ENCODE measurements at places on chromosomes 3 and 15. TPM values are rescaled to one million over a fixed set of nuclear protein-coding genes. Genes with fewer than 3 reads are reported as not detected.

GRCh38 chr15:27111323-27111722 is 140.3 kb downstream of the GABRG3 start:
- no peak overlapping the region for H3K27ac ChIP-seq
- no peaks in the 10 kb centered on the region for H3K4me1 ChIP-seq
- no peaks in the 10 kb centered on the region for H3K36me3 ChIP-seq
- no peak overlapping the region for H3K4me3 ChIP-seq
- DNase-seq = no peak
- H3K27me3 ChIP-seq = no peaks in the 10 kb centered on the region

GRCh38 chr3:82378392-82378791 is 616.9 kb upstream of the GBE1 start:
- H3K27ac ChIP-seq = no peak overlapping the region
- H3K36me3 ChIP-seq = no peaks in the 10 kb centered on the region
- no peaks in the 10 kb centered on the region for H3K4me1 ChIP-seq
- H3K4me3 ChIP-seq = no peak overlapping the region
- no peak for DNase-seq
- no peaks in the 10 kb centered on the region for H3K27me3 ChIP-seq

DNA sequence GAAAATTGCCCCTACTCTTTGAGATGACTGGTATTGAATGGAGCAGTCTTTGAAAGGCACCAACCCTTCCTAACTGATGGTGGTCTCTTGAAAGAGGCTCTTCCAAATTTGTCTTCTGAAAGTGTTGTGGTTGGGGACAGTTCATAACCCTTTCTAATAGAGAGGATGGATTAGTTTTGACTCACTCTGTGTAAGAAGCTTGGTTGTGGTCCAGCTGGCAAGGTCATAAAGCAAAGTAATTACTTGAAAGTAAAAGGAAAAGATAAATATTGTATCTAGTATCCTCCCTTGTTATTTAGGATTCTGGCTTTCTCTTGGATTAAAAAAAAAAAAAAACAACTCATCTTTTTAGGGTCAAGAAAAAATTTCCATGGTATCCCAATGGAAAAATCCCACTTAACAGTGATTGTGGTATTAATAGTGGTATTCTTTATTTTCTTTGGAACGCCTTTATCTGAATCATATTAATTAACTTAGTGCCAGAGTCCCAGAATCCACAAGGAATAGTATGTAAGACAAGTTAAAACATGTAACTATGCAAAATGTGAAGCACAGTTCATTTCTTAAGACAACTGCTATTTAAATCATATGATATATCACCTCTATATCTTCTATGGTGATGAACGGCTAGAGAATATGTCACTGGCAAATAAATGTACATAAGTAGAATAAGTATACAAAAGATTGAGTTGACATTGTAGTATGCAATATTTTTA is 469.3 kb upstream of the CDIN1 start:
- DNase-seq = no peak
- peak overlapping the region; percentile 49 for H3K27ac ChIP-seq
- no peak overlapping the region for H3K4me3 ChIP-seq
- H3K27me3 ChIP-seq = no peaks in the 10 kb centered on the region
- no peaks in the 10 kb centered on the region for H3K36me3 ChIP-seq
- peaks cover 16% of the 10 kb centered on the region for H3K4me1 ChIP-seq

CERS3 gene
- not detected for total RNA-seq

GRCh38 chr15:70213794-70214193 is 116.1 kb upstream of the TLE3 start:
- DNase-seq = no peak
- no peak overlapping the region for H3K4me3 ChIP-seq
- H3K27me3 ChIP-seq = no peaks in the 10 kb centered on the region
- H3K27ac ChIP-seq = no peak overlapping the region

CDAN1 gene
- total RNA-seq = 11.9 TPM

DNA sequence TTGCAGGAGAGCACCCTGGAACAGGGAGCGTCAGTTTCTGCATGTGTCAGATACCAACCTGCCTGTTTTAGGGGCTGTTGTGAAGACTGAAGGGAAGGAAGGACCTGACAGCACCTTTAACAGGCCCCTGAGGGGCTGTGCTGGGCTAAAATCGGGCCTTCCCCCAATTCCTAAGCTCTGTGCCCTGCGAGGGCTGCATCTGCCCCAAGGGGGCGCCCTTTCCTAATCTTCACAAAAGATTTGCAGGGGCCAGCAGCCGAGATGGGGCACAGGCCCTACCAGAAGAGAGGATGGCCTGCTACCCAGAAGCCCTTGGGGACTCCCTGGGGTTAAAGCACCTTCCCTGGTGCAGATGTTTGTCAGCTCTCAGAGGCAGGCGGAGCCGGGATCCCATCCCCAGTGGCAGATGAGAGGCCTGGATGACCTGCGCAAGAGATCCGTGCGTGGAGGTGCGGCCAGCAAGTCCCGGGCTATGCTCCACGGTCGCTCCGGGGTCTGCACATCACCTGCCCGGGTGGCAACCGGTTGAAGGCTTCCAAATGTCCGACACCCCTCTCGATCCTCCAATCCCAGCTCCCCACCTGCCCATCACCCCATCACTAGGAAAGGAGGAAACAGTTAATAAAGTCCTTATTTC is 53.6 kb downstream of the RHCG start:
- no peak for DNase-seq
- no peak overlapping the region for H3K4me3 ChIP-seq
- H3K4me1 ChIP-seq = no peaks in the 10 kb centered on the region
- no peaks in the 10 kb centered on the region for H3K36me3 ChIP-seq
- no peak overlapping the region for H3K27ac ChIP-seq

DNA sequence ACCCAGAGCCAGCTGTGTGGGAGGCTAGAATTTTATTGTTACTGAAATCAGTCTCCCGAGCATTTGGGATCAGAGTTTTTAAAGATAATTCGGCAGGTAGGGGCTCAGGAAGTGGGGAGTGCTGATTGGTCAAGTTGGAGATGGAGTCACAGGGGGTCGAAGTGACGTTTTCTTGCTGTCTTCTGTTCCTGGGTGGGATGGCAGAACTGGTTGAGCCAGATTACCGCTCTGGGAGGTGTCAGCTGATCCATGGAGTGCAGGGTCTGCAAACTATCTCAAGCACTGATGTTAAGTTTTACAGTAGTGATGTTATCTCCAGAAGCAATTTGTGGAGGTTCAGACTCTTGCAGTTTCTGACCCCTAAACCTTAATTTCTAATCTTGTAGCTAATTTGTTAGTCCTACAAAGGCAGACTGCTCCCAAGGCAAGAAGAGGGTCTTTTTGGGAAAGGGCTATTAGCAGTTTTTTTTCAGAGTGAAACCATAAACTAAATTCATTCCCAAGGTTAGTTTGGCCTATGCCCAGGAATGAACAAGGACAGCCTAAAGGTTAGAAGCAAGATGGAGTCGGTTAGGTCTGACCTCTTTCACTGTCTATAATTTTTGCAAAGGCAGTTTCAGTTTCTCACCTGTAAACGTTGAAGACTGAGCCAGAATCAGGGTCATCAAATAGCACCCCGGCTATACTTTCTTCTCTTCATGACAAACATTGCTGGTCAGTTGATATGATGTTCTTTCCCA is 28.2 kb downstream of the FLNB start:
- H3K36me3 ChIP-seq = no peaks in the 10 kb centered on the region
- H3K27ac ChIP-seq = peak overlapping the region; percentile 54
- no peaks in the 10 kb centered on the region for H3K27me3 ChIP-seq
- H3K4me3 ChIP-seq = no peak overlapping the region

MESP2 gene
- not detected for total RNA-seq

LARP6 gene
- 21.2 TPM for total RNA-seq

DNA sequence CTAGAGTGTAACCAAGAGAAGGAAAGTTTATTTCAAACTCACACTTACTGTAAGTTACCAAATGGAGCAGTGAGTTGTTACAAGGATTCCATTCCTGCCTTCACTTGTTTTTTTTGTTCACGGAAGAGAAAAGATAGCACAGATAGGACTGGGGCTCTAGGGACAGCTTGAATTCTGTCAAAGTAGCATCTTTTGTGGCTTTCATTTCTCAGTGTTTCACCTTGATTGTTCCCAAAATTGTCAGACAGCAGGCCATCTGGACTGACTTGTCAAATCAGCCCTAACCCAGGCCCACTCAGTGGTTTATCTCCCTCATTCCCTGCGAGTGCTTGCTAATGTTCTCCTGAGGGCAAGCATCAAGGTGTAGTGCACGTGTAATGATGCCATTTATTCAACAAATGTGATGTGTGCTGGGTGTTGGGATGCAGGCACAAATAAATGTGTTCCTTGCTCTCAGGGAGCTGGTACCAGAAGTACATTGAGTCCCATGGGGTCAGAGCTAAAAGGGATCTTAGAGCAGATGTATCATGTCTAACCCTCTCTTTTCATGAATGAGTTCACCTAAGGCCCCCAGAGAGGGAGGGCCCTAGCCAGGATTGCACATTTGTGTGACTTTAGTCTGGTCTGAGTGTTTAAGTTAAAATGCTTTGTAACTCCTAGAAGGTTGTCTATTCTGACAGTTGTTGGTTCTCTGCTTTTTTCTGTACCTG is 49.1 kb downstream of the PDHB start:
- no peak overlapping the region for H3K4me3 ChIP-seq
- peak overlapping the region; percentile 6 for H3K27ac ChIP-seq
- no peaks in the 10 kb centered on the region for H3K27me3 ChIP-seq
- H3K4me1 ChIP-seq = peaks cover 34% of the 10 kb centered on the region
- no peaks in the 10 kb centered on the region for H3K36me3 ChIP-seq
- no peak for DNase-seq

DNA sequence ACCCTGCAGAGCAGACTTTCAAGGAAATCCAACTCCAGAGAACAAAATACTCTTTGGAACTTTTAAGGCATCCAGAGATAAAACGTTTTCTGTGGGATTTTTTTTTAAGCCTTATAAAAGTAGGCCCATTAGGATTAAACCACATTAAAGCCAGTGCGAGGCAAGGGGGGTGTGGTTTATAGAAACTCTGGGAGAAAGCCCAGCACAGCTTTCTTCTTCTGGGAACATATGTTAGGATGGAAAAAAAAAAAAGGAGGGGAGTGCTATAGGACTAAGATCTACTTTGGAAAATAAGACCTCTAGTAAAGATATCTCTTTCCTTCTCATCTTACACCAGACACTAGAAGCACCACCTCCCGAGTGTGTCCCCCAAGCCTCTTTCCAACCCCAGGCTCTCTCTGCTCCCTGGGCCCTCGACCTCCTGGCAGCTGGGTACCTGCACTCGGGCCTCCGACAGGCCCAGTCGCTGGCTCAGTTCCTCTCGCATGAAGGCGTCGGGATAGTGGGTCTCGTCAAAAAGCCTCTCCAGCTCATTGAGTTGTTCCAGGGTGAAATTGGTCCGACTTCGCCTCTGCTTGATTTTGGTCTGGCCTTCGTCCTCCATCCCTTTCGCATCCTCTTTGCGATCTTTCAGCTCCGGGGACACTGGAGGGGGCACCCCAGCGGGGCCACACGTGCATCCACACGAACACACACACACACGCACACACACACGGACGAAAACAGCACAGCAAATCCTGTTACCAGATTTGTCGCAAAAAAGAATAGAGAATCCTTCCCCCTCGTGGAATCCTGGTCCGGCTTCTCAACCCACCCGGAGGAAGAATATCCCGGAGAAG is 3.8 kb downstream of the SHOX2 start:
- no peak for DNase-seq
- H3K27ac ChIP-seq = no peak overlapping the region
- no peaks in the 10 kb centered on the region for H3K36me3 ChIP-seq
- no peak overlapping the region for H3K4me3 ChIP-seq
- H3K4me1 ChIP-seq = peaks cover 65% of the 10 kb centered on the region

- H3K27ac ChIP-seq = no peak overlapping the region
- no peak for DNase-seq
- H3K27me3 ChIP-seq = no peaks in the 10 kb centered on the region
- no peaks in the 10 kb centered on the region for H3K36me3 ChIP-seq
- H3K4me3 ChIP-seq = no peak overlapping the region
Observed at GRCh38 chr15:78533331-78533730, 6.9 kb upstream of the PSMA4 start.

DNA sequence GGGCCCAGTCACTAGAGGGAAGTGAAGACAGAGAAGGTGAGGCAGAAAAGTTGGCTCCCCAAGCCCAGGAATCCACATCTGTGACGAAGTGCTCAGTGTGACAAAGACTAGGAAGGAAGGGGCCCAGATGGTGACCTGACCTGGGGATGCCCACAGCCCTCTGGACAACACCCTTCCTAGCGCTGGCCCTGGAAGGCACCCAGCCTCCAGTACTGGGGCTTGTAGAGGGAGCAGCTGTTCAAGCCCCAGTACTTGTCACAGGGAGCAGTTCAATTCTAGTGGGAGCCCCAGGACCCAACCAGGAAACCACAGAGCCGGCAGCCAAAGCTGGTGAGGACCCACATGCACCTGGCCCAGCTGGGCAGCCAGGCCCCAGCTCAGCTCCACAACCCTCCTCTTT is 190.8 kb downstream of the XXYLT1 start:
- no peak overlapping the region for H3K27ac ChIP-seq
- no peak for DNase-seq
- no peaks in the 10 kb centered on the region for H3K27me3 ChIP-seq
- no peaks in the 10 kb centered on the region for H3K36me3 ChIP-seq

- no peaks in the 10 kb centered on the region for H3K27me3 ChIP-seq
- no peak overlapping the region for H3K4me3 ChIP-seq
- no peaks in the 10 kb centered on the region for H3K4me1 ChIP-seq
- no peak overlapping the region for H3K27ac ChIP-seq
Observed at GRCh38 chr3:17478673-17479072, 263.8 kb downstream of the TBC1D5 start.

DNA sequence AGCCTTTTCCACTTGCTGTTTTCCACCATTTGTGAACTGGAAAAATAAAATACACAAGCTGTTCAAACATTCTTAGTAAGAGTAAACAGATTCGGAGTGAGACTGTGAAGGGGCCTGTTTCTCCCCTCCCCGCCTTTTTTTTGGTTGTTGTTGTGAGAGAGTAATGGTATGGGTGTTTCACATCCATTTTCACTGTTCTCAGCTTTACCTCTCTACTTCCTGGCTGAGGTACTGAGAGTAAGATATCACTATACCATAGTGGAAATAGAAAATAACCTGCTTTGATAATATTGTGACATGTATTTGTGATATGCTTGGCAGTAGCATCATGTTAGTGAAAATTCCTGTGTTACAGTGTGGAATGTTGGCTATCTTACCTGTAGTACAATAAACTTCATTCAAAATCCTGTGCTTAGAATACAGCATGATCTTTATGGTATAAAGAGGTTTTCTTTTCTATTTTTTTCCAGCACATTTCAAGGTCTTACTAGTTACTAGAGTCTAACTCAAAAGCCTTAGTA is 12.0 kb downstream of the CNTN4 start:
- no peak overlapping the region for H3K27ac ChIP-seq
- no peaks in the 10 kb centered on the region for H3K36me3 ChIP-seq
- no peaks in the 10 kb centered on the region for H3K27me3 ChIP-seq
- no peak overlapping the region for H3K4me3 ChIP-seq
- H3K4me1 ChIP-seq = no peaks in the 10 kb centered on the region
- no peak for DNase-seq

PLSCR2 gene
- 0.69 TPM for total RNA-seq

C2CD4A gene
- not detected for total RNA-seq

- no peaks in the 10 kb centered on the region for H3K4me1 ChIP-seq
- H3K4me3 ChIP-seq = no peak overlapping the region
- H3K36me3 ChIP-seq = no peaks in the 10 kb centered on the region
- DNase-seq = no peak
- no peaks in the 10 kb centered on the region for H3K27me3 ChIP-seq
Observed at GRCh38 chr3:31724651-31725050, 191.9 kb downstream of the STT3B start.

GRCh38 chr3:195042743-195043606 is 228.0 kb downstream of the XXYLT1 start:
- no peak overlapping the region for H3K27ac ChIP-seq
- no peak overlapping the region for H3K4me3 ChIP-seq
